ENCODE measurements at places on chromosomes 16 and 17.

GRCh38 chr17:62592341-62593099 is 35.0 kb upstream of the MRC2 start:
- no peak for DNase-seq

- DNase-seq = no peak
These were observed 276.1 kb downstream of the SNX29 start for GRCh38 chr16:12252616-12253015.

DNA sequence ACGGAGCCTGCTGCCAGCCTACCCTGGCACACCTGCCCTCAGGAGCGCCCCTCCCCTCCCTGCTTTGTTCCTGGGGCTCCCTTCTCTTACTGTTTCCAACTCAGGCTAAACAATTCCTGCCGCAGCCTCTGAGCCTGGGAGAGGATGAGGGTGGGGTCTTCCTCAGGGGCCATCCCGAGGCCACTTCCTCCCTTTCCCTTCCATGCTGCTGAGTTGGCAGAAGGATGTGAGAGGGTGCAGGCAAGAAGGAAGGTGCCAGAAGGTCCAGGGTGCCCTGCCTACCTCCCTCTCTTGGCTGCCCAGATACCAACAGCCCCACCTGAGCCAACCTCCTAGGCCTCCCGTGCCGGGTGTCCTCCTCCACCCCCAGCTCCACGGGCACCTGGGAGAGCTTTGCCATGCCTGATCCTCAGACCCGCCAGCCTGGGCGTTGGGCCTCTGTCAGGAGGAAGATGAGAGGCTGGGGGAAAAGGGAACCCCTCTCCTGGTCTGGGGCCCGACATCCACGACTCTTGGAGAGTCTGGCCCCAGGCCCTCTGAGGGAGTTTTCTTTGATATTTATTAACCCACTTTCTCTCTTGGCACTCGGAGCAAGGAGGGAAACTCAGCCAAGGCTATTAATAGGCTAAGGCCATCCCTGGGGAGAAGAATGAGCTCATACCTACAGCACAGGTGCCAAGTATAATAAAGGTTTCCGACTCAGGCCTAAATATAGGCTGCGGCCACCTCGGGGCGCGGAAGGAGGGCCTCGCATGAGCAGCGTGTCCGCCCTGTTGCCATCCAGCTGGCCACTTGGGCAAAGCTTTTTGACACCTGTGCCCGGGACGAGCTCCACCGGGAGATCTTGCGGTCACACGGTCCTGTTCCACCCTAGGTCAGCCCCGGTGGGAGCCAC is 232.0 kb downstream of the ENGASE start:
- no peak for DNase-seq

GRCh38 chr16:81848306-81848853 is 69.3 kb downstream of the PLCG2 start:
- DNase-seq = no peak

DNA sequence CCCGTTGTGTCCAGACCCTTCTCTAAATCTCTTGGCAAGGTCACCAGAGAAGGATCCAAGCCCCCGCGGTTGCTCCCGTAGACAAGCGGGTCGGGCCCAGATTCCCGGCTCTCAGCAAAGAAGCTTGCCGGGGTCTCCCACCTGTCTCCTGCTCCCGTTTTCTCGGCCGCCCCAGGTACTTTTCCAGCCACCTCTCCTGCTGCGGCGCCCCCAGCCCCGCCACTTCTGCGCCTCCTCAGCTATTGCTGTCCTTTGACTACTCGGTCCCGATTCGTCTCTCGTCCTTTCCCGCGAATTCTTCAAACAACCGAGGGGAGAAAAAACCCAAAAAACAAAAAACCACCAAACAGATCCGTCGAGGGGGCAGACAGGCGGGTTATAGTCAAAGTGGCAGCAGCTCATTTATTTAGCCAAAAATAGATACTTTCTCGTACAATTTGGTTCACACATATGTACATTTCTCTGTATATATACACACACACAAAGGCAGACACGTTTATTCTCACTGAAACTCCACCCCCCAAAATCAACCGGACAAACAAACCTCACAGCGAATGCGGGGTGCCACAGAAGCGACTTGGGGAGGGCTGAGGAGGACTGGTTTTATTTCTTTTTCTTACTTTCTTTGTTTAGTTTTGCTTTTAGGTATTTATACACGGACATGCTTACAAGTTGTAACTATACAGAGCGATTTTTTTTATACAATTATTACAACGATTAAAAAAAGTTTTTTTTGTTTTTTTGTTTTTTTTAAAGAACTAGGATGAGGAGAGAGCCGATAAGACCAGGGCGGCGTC is 3.5 kb downstream of the IRX3 start:
- no peak for DNase-seq

- no peak for DNase-seq
These were observed 451.9 kb downstream of the SLC39A11 start for GRCh38 chr17:72640415-72641165.

DNA sequence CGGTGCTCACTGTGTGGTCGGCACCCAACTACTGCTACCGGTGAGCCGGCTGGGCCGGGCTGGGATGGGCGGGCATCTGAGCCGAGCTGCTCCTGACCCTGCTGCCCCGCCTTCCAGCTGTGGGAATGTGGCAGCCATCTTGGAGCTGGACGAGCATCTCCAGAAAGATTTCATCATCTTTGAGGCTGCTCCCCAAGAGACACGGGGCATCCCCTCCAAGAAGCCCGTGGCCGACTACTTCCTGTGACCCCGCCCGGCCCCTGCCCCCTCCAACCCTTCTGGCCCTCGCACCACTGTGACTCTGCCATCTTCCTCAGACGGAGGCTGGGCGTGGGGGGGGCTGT is 6.9 kb downstream of the TBX6 start:
- no peak for DNase-seq

DNA sequence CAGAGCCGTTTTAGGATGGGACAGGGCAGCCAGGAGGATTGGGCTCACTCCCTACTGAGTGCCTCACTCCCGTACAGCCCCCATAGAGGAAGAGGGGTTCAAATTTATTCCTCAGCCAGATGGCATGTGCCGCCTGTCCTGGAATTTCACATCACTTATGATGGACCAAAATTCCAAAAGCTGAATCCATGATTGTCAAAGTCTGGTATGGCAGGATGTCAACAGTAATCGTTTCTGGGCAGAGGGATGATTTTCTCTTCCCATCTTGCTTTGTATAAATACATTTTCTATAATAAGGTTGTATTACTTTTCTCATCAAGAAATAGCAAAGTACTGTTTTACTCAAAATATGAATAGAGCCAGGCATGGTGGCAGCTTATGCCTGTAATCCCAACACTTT is 38.7 kb upstream of the STH start:
- no peak for DNase-seq
